Regular cardiac myocyte (primary cell): ENCODE measurements at places on chromosomes 11 and 22. TPM values are rescaled to one million over a fixed set of nuclear protein-coding genes. Genes with fewer than 3 reads are reported as not detected.

PACSIN3 gene
- 23.6 and 37.8 TPM in 2 replicates for total RNA-seq

MS4A7 gene
- not detected in 2 replicates for total RNA-seq

TRIM51 gene
- total RNA-seq, result not detected in 2 replicates

NAALAD2 gene
- total RNA-seq, result 0.58 and 0.85 TPM in 2 replicates

CD3D gene
- total RNA-seq, result not detected in 2 replicates

SAA4 gene
- not detected in 2 replicates for total RNA-seq

CWF19L2 gene
- total RNA-seq, result 10.9 and 14.4 TPM in 2 replicates

GGTLC3 gene
- not detected in 2 replicates for total RNA-seq

ZNF70 gene
- 3.1 and 4.0 TPM in 2 replicates for total RNA-seq

ACCSL gene
- not detected in 2 replicates for total RNA-seq
